ENCODE measurements at places on chromosomes 11 and 22.

DNA sequence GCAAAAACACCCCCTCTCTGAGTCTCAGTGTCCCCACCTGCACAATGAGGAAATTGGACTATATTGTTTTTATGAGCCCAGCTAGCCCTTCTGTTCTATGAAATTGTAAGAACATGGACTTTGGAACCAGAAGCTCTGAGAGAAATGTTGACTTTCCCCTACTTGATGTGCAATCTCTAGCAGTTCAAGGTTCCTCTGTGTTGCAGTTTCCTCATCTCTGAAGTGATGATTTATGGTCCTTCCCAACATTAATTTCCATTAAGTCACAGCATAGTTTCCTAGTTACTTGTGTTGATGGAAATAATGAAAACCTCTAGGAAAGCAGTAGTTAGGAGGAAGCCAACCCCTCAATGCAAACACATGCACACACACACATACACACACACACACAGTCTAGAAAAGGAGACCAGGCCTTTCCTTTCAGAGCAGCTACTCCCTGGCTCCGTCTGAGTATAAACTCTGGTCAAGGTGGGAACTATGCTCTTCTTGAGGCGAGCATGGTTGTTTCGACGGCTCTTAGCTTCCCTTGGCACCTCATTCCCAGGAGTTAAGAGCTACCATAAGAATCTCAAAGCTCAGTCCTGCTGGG is 518.4 kb downstream of the SOX6 start:
- DNase-seq, result no peak

DNA sequence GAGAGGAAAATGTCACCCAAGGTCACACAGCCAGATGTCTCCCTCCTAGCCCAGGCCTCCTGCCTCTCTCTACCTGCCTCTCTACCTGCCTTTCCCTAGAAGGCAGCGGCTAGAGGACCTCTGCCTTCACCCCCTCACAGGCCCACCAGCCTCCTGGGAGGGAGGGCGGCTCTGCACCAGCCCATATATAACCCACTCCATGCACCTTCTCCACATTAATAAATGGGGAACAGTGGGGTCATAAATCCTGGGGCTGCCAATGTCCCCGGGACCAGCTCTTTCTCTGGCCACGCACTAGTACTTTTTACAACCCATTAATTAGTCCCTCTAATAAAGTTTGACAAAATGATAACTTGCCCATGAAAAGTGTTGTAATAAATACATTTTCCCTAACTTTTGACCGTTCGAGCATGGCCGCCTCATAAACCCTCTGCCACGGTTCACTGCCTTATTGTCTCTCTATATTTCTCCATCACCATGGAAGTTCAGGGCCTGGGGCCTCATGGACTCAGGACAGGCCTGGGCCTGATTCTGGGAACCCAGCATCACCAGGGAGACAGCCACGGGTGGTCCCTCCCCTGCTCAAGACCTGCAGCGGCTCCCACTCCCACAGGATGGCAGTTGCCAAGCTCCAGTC is 102.1 kb downstream of the MN1 start:
- no peak for DNase-seq

- no peak for DNase-seq
Observed at GRCh38 chr11:85732965-85733364, 47.0 kb upstream of the CCDC89 start.

DNA sequence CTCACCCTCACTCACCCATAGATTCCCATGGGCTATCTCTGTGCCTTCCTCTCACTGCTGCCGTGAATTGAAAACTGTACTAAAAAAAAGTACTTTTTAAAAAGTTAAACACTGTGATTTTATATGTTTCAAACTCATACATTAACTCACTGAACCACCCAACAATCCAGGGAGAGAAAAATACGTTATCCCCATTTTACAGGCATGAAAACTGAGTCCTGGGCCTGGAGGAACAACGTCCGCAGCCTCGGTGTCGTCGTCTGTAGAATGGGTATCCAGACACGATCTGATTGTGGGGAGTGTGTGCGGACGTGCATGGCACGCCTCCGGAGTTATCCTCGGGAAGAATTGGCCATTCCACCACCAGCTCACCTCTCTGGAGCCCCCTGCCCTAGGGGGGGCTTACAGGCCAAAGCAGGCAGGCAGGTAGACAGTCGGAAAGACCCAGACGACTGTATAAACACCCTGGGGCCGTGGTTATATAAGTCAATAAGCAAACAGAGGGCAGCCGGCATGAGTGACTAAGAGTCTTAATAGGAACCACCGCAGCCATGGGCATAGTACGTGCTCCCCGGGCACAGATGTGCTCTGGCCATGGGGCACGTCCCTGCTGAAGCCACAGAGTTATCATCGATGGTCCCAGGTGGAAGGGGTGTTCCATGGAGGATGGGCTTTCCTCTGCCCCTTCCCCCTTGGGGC is 7.1 kb upstream of the PDGFB start:
- no peak for DNase-seq

DNA sequence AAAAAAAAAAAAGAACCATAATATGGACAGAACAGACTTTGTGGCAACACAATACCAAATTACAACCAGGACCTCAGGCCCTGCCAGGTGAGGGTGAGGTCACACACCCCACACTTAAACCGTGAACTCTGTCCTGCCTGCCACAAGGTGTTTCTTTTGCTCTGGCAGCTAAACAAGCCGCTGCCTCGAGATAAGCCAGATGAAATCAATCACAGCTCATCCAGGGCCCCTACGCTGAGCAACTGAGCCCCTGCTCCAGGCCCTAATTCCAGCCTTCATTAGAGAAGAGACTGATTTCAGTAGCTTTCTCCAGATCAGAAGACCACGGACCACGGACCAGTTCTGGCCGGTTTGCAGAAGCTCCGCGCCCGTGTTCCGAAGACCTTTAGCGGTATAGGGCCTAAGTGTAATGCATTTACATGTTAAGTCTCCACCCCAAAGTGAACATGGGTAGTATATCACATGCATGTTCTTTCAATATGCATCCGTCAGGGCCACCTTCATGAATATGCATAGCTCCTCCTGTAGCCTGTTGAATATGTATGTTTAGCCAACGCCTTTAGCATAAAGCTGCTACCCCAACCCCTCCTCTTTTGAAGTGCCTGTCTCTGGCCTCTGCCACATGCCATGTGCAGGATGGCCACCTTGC is 14.8 kb upstream of the RAC2 start:
- DNase-seq, result no peak

GRCh38 chr11:63919267-63920125 is 2.5 kb upstream of the RCOR2 start:
- no peak for DNase-seq

DNA sequence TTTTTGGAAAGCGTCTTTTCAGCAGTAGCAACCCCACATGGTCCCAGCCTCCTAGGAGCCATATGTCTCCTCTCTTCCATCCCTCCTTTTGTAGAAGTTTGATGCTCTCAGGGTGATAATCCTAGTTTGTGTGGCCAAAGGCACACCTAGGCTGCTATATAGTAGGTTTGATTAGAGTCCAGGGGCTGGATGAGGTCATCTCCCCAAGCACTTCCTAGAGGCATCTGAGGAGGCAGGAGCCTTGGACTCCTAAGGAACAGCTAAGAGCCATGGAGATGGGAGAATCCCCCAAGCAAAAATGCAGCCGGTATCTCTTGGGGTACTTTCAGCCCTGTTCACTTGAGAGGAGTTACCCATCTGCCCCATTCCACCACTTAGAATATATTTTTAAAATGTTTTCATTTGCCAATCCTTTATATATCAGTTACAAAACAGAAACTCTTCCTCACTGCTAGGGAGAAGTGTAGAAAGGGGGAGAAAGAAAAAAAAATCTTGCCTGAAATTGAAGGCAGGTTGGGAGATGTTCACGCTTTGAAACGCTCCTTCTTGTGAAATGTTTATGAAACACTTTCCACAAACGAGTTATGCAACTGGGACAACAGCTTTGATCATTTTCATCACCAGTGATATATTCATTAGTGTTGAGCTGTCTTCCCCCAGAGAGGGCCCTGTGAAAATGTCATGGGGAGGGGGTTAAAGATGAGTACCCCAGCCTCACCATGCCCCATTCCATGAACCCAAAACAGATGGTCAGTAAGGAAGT is 31.9 kb upstream of the TLCD5 start:
- no peak for DNase-seq

Measured in activated naive CD8-positive, alpha-beta T cell treated with anti-CD3 and anti-CD28 coated beads, Interleukin-2, amount 50 U/mL, for 24 hours (primary cell).